Thymus (tissue), 14 donors: ENCODE measurements at places on chromosomes 2 and 18. TPM values are rescaled to one million over a fixed set of nuclear protein-coding genes. Genes with fewer than 3 reads are reported as not detected.

GRCh38 chr2:188557081-188557480 is 265.4 kb downstream of the GULP1 start:
- DNase-seq: no peak

DNA sequence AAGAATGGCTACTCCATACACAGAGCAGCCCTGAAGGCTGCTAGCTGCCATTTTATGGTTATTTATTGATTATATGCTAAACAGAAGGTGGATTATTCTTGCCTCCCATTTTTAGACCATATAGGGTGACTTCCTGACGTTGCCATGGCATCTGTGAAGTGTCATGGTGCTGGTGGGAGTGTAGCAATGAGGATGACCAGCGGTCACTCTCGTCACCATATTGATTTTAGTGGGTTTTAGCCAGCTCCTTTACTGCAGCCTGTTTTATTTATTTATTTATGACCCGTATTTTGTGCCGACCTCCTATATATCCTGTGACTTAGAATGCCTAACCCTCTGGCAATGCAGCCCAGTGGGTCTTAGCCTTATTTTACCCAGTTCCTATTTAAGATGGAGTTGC is 553.9 kb downstream of the TNS1 start:
- DNase-seq: no peak

DNA sequence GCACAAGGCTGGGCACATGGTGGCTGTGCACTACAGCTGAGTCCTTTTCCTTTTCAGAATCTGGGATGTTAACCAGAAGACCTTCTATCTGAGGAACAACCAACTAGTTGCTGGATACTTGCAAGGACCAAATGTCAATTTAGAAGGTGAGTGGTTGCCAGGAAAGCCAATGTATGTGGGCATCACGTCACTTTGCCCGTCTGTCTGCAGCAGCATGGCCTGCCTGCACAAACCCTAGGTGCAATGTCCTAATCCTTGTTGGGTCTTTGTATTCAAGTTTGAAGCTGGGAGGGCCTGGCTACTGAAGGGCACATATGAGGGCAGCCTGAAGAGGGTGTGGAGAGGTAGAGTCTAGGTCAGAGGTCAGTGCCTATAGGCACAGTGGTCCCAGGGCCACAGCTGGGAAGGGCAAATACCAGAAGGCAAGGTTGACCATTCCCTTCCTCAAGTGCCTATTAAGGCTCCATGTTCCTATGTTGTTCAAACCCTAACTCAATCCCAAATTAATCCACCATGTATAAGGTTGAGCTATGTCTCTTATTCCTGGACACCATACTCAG is 2.2 kb downstream of the IL1RN start:
- no peak for DNase-seq

DNA sequence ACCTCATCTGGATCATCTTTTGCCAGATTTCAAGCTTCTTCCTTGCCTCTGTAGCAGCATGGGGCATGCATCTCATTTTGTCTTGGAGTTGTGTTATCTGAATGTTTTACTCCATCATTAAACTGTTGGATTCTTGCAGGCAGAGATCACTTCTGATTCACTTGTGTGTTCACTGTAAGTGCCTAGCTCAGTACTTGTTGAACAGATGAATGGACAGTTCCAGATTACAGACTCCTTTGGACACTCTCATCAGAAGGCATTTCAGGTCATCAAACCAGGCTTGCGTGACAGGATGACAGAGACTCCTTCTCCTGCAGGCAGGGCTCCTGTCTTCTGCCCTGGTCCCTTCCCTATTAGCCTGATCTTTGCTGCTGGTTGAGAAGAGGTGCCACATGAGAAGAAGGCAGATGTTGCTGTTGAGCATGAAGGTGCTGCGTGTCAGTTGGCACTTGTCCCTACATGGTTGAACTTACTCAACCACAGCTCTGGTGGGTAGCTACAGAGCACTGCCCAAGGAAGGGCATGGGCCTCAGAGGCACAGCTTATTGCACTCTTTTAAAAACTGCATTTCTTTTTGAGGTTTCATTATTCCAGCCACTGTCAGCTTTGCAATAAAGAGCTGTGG is 58.9 kb downstream of the INPP4A start:
- no peak for DNase-seq

DNA sequence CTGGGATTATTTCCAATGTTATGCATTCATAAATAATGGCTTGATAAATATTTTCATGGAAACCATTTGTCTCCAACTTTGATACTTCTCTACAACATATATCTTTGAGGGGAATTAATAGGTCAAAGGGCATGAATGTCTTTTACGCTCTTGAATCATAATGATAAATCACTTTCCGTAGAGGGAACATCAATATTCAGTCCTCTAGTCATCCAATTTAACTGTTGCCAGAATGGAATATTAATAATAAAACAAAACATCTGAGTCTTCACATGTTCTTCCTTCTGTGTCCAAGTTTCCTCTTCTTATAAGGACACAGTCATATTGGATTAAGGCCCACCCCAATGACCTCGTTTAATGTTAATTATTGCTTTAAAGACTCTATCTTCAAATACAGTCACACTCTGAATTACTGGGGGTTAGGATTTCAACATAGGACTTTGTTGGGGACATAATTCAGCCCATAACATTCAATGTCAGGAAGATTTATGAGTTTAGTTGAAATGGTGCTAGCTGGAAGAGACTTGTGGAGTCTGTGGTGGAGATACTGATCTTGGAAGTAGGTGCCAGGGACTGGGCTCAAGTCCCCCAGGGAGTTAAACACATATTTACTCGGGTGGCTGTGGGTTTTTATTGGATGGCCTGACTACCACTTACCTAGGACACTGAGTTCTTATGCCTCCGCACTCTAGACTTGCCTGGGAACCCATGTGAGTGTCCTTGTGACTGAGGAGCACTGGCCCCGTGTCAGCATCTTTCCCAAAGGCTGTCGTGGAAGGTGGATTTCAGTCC is 85.0 kb upstream of the SEC11C start:
- no peak for DNase-seq

DNA sequence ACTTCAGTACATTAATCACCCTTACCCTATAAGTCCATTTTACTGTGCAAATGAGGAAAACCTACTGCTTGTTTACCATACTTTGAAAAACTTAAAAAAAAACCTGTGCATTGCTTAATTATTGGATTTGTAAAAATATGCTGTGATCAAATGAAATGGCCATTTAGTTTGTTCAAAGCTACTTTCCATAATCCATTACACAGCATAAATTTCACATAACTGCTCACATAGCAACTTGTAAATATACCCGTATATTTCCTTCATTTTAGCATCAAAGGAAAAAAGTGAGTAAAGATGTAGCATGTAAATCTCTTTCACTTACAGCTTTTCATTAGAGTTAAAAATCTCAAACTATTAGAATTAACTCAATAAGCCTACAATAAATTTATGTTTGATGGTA is 415.1 kb downstream of the NR4A2 start:
- no peak for DNase-seq

DNA sequence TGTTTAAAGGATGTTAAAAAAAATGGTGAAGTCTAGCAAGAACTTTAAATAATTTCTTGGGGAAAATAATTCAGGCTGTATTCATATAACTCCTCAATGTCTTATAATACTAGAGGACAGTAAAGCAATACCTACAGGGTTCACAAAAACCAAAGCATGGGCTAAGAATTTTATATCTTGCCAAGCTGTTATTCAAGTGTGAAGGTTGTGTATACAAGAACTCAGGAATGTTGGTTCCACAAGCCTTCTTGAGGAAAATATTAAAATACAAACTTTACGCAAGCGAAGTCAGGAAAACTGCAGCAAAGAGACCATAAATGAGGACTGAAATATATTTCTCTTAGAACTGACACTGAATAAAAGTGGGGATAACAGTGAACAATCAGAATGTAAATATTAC is 76.1 kb upstream of the DNAJC10 start:
- no peak for DNase-seq

- DNase-seq: no peak
These were observed 9.1 kb upstream of the GPD2 start for GRCh38 chr2:156427074-156427473.

GRCh38 chr2:1650085-1650872 is 94.0 kb downstream of the PXDN start:
- no peak for DNase-seq

- DNase-seq: no peak
These were observed 208.2 kb downstream of the SH3RF3 start for GRCh38 chr2:109337221-109337620.

- DNase-seq: no peak
These were observed 263.4 kb downstream of the SH3BP4 start for GRCh38 chr2:235215248-235215647.

DNA sequence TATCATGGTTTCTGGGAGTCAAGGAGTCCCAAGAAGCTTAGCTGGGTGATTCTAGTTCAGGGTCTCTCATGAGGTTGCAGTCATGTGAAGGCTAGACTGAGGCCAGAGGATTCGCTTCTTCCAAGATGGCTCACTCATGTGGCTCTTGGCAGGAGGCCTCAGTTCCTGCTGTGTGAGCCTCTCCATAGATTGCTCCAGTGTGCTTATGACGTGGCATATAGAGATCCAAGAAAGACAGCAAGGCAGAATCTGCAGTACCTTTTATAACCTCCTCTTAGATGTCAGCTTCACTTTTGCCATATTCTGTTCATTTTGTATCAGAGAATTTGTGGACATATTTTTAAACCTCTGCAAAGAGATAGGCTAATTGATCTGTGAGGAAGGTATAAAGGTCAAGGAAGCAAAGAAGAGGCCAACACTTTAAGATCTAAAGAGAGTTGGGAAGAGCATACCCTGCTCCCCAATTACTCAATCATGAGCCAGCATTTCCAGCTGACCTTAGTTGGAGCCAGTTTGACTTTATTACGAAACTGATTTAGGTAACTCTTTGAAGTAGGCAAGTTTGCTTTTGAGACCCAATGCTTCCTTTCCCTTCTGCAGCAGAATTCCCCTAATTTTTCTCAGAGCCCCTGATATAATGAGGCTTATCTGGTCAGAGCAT is 134.7 kb downstream of the EML6 start:
- DNase-seq: no peak

DNA sequence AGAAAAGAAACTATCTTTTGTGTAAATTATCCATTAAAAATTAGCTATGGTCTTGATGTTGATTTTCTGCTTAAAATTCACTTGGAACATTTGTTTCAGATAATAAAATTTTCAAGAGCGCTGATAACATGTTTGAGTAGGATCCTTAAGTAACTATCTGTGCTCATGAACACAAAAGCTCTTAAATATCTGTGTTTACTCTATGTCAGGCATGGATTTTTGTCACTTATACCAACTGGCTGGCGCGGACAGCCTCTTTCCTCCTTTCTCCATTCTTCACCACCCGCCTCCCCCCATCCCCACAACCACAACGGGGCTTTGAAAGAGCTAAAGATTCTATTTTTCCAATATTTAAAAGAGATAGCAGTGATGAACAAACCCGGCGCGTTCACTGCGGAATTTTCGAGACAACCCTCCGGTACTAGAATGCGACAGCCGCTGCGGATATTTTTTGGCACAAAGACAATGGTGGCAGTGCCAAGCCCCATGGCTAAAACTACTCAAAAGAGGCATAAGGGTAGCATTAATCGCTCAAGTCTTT is 181.5 kb downstream of the TCF4 start:
- no peak for DNase-seq

- no peak for DNase-seq
These were observed 34.7 kb upstream of the DTNB start for GRCh38 chr2:25707927-25708590.

DNA sequence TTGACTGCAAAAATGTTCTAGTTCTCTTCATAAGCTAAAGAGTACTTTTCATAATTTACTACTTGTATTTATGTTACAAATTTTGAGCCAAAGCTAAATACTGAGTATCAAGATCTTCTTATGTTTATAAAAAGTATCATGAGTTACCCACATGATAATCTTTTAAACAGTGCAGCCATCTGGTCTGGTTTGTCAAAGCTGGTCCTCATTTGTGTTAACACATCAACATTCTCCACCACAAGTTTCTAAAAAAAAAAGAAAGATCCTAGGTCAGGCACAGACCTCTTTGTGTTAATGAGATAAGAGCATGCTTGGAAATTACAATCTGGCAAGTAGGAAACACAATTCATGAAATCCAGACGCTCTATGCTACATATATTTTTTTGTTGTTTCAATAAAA is 75.5 kb upstream of the FRZB start:
- no peak for DNase-seq

- no peak for DNase-seq
These were observed at the start of gene INPP1 for GRCh38 chr2:190343536-190344275. TSS of gene INPP1 (plus strand) at chr2:190343589. CDS start at chr2:190360103, 16,514 bp downstream.

Gene TNS1
- total RNA-seq: 8.3 TPM

Gene TDRD15
- 0.05 TPM for total RNA-seq

Gene LONRF2
- 0.24 TPM for total RNA-seq

Gene CXCR1
- 0.24 TPM for total RNA-seq

Gene C2orf81
- total RNA-seq: 0.66 TPM

Gene KHK
- total RNA-seq: 1.5 TPM
